ENCODE measurements at places on chromosomes 11 and 22.

GRCh38 chr11:17612221-17613188, 65.4 kb downstream of the OTOG start:
- no peak for DNase-seq

GRCh38 chr11:26194881-26195280, 137.0 kb upstream of the ANO3 start:
- DNase-seq = no peak

- no peak for DNase-seq
Measured at GRCh38 chr11:117961896-117962295, 24.3 kb upstream of the IL10RA start.

- DNase-seq = no peak
Measured at GRCh38 chr22:27105142-27106025, 448.0 kb downstream of the MIAT start.

DNA sequence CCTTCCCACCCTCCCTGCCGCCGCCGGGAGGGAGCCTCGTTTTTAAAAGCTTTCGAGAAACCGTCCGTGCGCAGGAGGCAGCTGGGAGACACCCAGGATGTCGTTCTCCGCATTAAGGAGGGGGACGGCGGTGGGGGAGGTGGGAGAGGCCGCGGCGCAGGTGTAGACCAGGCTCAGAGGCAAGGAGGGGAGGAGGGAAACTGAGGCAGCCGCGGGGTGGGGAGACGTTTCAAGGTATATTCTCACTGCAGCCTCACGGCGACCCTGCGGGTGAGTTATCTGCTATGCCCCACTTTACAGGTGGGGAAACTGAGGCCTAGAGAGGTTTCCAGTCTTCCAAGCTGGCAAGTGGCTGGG, 42.7 kb downstream of the CYTH4 start:
- DNase-seq = no peak

DNA sequence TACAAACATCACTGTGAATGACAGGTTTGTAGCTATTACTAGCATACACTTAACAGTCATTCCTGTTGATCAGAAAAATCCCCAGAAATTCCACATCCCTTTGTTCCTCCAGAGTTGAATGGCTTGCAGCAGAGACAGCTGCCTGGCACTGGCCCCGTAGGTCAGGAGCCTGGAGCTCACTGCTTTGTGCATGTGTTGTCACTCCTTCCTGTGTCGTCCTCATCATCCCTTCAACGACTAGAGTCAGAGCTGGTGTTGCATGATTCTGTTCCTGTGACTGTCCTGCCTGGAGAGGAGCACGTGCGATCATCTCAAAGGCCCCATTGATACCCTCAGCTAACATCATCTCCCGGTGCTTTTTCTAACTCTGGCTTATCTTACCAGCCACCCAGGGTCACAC, 58.3 kb downstream of the LDLRAD3 start:
- DNase-seq = no peak

DNA sequence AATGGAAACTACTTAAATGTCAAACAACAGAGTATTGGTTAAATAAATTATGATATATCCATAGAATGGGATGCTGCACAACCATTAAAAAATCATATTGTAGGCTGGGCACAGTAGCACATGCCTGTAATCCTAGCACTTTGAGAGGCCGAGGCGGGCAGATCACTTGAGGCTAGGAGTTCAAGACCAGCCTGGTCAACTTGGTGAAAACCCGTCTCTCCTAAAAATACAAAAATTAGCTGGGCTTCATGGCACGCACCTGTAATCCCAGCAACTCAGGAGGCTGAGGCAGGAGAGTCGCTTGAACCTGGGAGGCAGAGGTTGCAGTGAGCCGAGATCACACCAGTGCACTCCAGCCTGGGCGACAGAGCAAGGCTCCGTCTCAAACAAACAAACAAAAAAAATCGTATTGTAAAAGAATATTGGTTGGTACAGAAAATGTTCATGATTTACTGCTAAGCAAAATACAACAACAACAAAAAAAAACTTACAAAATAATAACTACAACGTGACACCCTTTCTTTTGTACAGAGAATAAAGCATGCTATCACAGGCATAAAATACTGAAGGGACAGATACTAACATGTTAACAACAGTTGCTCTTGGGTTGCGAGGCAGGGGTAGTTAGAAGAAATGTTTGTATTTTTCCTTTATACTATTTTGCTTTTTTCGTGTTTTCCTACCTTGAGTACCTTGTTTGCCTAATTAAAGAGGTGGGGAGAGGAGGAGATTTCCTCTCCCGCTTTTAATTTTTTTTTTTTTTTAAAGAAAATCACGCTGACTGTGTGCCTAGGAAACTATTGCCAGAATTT, 21.3 kb upstream of the RRAS2 start:
- no peak for DNase-seq

DNA sequence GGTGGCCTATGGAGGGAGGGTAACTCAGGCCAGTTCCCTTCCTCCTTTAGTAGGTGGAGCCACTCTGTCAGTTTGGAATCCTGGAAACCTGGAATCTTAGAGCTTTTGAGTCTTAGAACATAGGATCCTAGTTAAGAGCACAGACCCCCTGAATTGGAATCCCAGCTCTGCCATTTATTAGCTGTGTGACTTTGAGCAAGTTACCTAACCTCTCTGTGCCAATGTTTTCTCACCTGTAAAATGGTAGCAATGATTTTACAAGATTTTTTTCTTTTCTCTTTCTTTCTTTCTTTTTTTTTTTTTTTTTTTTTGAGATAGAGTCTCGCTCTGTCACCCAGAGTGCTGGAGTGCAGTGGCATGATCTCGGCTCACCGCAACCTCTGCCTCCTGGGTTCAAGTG, 17.1 kb upstream of the CACNA1I start:
- no peak for DNase-seq

DNA sequence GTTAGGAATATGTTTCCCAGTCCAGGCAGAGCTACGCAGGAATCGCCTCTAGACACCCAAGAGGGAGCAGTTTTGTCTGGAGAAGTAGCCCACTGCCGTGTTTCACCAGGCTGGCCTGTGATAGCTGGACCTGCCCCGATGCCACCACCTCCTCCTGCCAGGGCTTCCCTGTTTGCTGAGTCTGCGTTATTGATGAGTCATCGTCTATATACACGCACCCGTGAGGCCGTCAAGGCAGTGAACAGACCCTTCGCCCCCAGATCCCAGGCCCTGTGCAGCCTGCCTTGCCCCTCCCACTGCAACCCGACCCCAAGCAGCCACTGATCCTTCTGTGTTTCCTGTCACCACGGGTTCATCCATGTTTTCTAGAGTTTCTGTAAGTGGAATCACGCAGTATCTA, 141.9 kb downstream of the IGLL1 start:
- no peak for DNase-seq

DNA sequence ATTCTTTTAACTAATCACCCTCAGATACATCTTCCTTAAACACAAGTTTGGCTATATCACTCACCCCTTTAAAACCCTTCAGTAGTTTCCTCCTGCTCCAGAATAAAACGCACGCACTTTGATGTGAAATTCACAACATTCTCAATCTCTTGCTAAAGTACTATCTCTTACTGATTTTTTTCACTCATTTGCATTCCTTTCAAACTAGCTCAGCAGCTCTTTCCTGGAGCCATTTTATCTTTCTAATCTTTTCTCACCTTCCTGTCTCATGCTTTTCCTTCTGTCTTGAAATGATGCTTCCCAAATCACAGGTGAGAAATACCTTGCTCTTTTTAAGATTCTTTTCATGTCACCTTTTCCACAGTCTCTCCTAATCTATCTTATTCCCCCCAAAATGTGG, 1074.4 kb downstream of the DLG2 start:
- DNase-seq = no peak

- DNase-seq = no peak
Measured at GRCh38 chr11:112886434-112887370, 74.5 kb upstream of the NCAM1 start.

DNA sequence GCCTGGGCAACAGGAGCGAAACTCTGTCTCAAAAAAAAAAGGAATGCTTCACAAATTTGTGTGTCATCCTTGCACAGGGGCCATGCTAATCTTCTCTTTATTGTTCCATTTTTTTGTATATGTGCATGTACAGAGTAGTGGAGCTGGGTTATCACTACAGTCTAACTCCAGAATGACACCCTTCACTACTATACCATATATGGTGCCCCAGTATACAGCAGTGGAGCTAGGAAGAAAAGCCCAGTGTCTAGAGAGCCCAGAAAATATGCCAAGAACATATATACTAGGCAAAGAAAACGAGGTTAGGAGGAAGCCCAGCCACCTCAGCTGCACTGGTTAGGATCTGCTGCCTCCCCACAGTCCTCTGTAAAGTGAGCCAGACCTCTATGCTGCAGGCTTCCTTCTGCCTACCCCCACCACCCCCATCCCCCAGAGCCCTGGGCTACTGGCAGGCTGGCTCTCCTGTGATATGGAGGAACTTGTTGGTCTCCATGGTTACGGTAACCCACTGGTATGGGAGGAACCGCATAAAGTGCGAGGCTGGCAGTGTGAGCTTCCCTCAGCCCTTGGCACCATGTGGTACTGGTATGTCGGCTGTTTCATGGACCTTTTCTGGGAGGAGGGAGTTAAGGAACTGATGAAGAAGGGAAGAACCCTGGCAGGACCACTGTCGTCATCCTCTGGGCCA, 34.3 kb downstream of the RCOR2 start:
- DNase-seq = no peak

- no peak for DNase-seq
Measured at GRCh38 chr22:25966448-25966913, 202.8 kb upstream of the SEZ6L start.

- DNase-seq = no peak
Measured at GRCh38 chr22:47626428-47627390, 864.3 kb downstream of the TBC1D22A start.

GRCh38 chr11:116062490-116063171, 558.4 kb upstream of the CADM1 start:
- DNase-seq = no peak

DNA sequence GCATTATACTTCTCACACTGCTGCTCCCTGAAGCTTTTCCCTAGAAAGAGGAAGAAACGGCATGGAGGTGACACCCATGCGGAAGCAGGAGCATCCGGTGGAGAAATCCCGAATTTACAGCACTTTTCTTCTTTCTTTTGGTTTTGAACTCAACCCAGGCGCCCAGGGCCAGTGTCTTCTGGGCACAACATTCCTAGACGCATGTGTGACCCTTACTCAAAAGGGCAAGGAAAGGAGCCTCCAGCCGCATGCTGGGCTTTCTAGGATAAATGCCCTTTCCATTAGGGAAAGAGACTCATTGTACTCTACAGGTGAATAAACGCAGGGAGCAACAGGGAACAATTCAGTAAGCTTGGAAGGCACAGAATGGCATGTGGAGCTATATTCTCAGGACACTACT, 19.5 kb downstream of the ADAMTS8 start:
- DNase-seq = no peak

DNA sequence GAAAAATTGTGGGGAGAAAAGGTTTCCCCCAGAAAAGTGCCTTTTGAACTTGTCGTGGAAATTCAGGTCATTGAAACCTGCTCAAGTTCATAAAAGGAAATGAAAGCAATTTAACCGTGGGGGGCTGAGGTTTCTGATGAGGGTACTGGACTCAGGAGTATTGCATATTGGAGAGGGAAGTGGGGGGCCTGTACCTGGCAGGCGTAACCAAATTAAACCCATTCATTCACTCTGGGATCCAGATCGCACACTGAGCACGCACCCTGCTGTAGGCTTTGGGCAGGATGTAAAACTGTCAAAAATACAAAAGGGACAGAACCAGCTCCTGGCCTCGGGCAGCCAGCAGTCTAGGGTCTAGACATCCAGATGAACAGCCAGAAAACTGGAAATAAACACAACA, 1517.4 kb downstream of the BRD1 start:
- no peak for DNase-seq

DNA sequence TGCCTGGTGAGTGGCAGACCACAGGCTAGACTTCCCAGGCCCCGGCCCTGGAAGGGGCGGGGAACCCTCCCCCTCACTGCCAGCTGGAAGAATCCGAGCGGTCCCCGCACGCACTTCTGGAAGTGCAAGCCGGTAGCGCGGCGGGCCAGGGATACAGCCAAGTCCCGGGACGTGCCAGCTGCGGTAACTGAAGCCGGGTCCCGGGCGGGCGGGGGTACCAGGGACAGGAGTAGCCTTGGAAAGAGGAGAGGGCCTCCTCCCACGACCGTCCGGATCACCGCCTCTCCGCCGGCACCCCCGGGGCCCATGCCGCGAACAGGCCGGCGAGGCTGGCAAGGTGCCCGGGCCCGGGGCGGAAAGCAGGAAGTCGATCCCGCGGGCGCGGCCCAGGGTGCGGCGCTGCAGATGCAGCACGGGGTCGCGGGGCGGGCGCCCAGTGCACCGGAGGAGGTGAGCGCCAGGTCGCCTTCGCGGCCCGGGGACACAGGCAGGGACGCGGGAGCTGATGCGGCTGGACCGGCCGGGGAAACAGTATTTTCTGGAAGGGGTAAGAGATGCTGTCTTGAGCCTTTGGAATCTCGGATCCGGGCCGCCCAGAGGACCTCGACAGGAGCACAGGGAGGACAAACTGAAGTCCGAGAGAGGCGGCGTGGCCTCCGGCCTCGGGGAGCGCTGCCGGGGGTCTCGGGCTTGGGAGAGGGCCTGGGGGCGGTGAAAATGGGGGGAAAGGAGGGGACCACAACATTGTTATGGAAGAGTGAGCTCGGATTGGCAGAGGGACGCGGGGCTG, 783 bp upstream of the SLC35C1 start:
- peak; percentile 52 for DNase-seq

DNA sequence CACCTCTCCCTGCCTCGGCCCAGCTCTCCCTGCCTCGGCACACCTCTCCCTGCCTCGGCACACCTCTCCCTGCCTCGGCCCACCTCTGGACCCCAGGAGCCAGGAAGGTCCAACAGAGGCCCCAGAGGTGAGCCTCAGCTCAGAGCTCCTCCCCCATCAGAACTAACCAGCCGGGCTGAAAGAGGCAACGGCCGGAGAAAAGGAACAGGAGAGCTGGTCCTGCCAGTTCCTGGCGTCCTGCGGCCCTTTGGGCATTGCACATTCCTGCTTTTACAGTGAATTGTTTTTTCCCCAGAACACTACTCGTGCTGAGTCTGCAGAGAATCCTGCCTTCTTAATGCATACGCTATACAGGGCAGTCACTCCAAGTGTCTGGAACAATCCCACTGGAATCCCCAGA, 45.8 kb downstream of the LMO1 start:
- DNase-seq = no peak

DNA sequence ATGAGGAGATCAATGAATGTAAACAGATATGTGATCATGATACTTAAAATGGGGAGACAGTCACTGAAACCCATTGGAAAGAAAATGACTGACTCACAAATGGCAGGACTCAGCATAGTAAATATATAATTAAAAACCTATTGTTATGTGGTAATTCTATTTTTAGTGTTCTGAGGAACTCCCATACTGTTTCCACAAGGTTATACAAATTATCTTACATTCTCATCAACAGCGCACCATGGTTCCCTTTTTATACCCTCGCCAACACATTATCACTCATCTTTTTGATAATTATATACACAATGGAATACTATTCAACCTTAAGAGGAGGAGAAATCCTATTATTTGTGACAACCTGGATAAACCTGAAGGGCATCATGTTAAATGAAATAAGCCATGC, 17.1 kb downstream of the OR5B21 start:
- DNase-seq = no peak

GRCh38 chr22:22657712-22658111, 13.3 kb downstream of the GGTLC2 start:
- no peak for DNase-seq

Data from stimulated activated CD4-positive, alpha-beta T cell treated with anti-CD3 and anti-CD28 coated beads, Interleukin-1b, Interleukin-23, amount 100 ng/mL, for 24 hours (primary cell).